Esophagus mucosa (tissue), 1 donor: ENCODE measurements at places on chromosomes 2 and 18. TPM values are rescaled to one million over a fixed set of nuclear protein-coding genes. Genes with fewer than 3 reads are reported as not detected.

GRCh38 chr2:228841877-228842276 is 429.2 kb downstream of the PID1 start:
- ATAC-seq: no peak

SERPINB13 gene
- total RNA-seq: 281 TPM

GRCh38 chr2:129642526-129643043 is 336.9 kb upstream of the RAB6C start:
- no peak for ATAC-seq

LANCL1 gene
- total RNA-seq: 32.4 TPM

DNA sequence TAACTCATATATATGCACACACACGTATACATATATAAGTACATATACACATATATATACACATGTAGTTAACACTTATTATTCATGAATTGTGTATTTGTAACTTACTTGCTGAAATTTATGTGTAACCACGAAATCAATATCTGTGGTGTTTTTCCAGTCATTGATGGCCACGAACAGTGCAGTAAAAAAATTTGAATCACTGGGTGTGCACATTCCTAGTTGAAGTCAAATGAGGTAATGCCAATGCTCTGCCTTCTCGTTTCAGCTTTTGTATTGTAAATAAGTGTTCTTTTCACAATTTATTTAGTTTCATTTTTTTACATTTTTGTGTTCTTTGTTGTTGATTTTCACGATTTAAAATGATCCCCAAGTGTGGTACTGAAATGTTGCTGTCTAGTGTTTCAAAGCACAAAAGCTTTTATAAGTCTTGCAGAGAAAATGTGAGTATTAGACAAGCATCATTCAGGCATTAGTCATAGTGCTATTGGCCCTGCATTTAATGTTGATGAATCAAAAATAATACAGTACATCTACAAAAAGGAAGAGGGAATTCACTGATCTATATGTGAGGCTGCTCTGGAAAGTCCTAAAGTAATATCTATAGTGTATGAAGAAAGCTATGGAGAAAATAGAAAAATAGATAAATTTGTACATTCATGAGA is 419.0 kb downstream of the DSC3 start:
- no peak for ATAC-seq

CHRNG gene
- total RNA-seq: not detected

ADAM23 gene
- total RNA-seq: 16.3 TPM

SFT2D3 gene
- total RNA-seq: 3.6 TPM

- peak; percentile 68 for ATAC-seq
These were observed 77.7 kb upstream of the SMAD2 start for GRCh38 chr18:48007955-48008701.

KCNK3 gene
- 0.44 TPM for total RNA-seq

ORC4 gene
- 24.0 TPM for total RNA-seq

DNA sequence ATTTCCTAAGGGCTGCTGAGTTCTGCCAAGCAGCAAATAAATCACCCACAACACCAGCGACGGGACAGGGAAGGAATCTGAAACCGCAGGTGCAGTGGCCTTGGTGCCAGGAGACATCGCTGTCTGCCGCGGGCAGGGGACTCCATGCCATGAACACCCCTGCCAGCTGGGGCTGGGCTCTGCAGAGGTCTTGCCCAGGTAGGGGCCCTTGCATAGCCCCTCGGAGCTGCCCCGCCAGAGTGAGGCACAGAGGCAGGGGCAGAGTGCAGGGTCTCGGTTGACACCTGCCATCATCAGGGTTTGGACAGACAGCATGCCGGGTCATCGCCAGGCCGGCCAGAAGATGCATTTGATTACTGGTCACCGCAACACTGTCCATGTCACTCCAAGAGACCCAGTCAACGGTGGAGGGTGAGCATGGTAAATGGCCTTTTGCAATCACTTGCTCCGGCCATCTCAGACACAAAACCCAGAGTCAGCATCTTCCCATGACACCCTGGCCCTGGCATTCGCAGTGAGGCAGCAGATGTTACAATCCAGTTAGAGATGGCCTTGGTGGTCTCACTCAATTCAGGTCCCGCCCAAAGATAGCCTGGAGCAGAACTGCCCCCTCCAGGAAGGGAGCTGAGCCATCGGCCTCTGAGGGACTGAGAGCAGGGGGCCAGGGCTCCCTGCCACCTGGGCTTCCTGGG is 255.4 kb downstream of the NDUFA10 start:
- ATAC-seq: no peak

DNA sequence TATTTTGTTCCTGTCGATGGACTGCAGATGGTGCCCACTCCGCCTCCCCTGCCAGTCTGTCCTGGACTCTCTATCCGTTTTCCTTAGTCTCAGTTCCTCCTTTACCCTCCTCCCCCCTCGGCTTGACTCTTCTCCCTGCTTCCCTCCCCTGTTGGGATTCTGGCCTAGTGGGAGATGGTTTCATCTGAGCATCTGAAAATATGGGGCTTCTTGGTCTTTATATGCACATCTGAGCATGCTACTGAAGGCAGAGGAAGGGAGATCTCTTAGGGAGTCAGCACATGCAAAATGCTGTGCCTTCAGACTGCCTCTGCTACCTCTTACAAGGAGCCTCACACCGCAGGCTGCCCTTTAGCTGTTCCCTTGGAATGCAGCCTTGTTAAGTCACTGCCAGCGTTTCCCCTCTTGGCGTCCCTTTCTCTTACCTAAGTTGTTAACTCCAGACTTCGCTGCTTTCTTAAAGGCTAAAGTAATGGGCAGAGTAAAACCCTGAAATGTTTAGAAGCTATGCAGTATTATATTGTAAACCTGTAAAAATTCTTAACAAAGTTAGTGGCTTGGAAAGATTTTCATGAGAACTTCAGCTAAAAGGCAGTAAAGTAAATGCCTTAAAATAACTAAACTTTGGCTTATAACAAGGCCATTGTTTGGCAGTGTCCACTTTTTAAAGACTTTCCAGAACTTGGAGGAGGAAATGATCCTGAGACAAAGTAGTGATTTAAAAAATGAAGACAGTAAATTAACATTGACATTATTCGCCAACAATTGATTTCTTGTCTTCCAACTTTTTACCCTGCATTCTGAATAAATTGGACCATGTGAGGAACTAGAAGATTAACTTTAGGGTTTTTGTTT is 49.8 kb downstream of the LDLRAD4 start:
- ATAC-seq: no peak

GRCh38 chr2:130336877-130337734 is 5.6 kb upstream of the IMP4 start:
- peak; percentile 77 for ATAC-seq
